Activated CD4-positive, alpha-beta T cell treated with anti-CD3 and anti-CD28 coated beads, Interleukin-2, amount 50 U/mL, for 24 hours (primary cell): ENCODE measurements at places on chromosomes 2 and 18.

- DNase-seq, result no peak
Measured at GRCh38 chr2:239114119-239114581, 266.3 kb downstream of the TWIST2 start.

GRCh38 chr2:226274143-226274542, 525.5 kb downstream of the IRS1 start:
- DNase-seq, result no peak

- DNase-seq, result no peak
Measured at GRCh38 chr2:128558895-128559532, 240.3 kb upstream of the HS6ST1 start.

- DNase-seq, result no peak
Measured at GRCh38 chr2:105324101-105324500, 5.4 kb downstream of the TGFBRAP1 start.

DNA sequence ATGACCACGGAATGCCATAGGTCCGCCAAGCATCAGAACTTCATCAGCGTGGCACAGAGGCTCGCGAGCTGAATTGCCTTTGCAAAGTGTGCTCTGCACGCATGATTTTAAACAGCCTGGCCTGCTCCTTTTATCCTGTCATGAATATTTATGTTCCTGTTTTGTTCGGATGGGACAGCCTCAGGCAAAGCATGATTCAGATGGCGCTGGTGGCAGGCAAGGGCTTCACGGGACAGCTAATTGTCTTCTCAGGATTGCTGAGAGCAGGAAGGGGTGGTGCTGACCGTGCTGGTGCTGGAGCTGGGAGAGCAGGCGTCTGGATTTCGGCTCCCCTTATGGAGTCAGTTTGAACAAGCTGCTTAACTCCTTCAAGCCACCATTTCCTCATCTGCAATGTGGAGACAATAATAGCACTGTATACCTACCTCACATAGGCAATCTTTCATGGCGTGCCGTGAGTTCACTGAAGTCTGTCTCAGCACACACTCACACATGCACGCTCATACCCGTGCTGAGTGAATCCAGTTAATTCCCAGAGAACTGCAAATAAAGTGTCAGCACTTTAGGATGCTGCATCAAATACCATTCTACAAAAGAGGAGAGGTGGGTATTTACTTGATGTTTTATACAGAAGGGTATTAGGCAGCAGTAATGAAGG, 79.7 kb upstream of the APCDD1 start:
- no peak for DNase-seq
